ENCODE measurements at places on chromosomes 1 and 21.
A peak's percentile ranks its signal among the peaks of the same experiment; 100 is the strongest.

DNA sequence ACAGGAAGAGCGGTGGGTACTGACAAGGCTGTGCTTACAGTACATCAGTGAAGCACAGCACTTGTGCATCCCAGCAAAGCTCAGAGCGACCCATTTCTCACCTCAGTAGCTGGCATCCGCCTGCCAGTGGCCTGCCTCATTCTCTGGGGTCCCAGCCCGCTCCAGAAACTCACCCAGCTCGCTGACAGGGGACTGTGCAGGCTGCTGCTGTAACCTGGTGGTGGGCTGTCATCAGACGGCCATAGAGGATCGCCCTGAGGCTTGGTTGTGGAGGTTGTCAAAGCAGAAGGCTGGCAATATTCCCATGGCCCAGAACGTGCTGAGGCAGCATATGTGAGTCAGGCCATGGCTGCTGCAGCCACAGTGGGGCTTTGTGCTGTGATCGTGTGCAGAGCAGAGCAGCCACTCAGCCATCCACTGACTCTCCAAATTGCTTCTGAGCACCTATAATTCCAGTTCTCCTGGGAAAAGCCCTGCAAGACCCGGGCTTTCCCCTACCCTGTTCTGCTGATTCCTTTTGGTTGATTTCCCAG lies 13.6 kb upstream of the GPR137B start:
- no peak for DNase-seq

- DNase-seq: no peak
These were observed 398.1 kb downstream of the MATN1 start for GRCh38 chr1:30325085-30325935.

- no peak for DNase-seq
These were observed 69.4 kb downstream of the EVA1C start for GRCh38 chr21:32481875-32482408.

DNA sequence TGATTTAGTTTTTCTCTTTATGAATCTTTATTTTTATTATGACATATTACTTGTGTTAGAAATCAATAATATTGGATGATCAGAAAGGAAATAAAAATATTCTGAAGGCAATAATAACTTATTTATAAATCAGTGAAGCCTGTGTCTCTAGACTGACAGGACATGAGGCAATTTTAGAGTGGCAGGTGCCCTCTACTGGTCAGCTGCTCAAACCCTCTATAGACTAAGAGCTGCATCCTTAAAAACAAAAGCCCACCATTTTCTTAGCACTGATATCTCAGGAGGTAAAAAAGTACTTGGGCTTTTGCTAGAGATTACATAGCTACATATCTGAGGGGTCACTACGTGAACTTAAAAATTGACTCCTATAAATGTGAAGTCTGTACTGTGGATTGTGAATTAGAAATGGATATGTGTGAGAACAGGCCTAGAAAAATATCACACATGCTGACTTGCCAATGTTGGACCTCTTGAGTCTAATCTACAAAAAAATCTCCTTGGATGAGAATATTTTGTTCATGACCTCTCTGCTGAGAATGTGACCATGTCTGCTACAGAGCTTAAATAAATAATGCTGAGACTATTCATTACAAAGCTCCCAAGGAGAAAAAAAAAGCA lies 597.9 kb upstream of the ADAMTS5 start:
- DNase-seq: no peak

DNA sequence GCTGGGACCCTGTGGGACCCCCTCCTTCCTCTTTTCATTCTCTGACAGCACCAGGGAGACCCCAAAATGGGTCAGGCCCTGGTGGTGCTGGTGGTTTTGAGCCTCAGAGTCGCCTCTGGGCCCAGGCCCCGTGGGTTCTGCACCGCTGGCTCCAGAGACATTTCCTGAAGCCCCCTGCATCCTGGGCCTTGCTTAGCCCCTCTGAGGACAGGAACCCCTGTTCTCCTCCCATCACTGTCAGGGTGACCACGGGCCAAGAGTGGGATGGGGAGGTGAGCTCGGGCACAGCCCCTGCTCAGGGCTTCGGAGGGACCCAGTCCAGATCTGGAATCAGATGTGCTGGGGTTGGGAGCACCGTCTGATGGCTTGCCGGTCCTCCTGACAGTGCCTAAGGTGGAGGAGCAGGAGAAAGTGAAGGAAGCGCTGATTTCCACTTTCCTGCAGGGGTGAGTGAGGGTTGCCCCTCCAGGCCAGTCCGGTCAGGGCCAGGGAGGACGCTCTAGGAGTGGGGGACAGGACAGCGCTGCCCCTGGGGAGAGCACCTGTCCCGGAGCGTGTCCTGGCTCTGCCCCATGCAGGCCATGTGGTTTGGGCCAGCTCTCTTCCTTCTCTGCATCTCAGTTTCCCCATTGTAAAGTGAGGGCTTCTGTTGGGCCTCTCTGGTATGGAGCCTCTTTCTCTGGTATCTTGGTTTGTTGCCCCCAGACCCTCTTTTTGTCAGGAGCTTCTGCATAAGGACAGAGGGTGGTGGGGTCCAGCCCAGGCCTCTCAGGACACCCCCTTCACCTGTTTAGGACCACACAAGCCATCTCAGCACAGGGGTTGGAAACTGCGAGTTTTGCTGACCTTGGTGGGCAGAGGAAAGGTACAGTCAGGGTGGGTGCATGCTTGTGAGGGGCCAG lies 71.0 kb downstream of the TRIM11 start:
- no peak for DNase-seq

DNA sequence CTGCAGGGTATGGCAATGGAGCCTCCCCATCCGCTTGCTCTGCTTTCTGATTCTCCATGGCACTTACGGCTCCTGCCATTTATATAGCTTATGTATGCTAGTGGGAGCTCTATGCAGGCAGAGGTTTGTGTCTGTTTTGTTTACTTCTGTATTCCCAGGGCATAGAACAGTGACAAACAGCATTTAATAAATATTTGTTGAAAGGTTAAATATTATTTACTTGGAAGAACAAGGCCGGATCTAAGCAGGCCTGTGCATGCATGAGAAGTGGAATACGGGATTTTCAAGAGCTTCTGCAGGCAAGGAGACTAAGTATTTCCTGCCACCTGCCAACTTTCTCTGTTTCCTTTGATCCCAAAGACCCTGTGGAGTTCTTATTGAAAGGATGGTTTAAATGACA lies 90.7 kb downstream of the XCL2 start:
- DNase-seq: no peak

DNA sequence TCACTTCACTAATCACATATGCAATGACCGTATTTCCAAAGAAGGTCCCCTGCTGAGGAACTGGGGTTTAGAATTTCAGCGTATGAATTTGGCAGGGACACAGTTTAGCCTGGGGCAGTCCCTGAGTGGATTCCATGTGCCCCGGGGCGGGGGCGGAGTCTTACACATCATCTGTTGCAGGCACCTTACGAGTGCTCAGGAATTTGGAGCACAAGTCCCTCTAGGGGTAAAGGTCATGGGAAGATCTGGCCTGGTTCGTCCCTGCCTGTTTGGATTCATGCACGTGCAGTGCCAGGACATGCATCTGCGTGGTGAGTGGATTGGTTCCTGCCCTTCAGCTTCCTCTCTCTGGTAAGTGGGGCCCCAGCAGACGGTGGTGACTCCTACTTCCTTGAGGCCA lies 208.3 kb upstream of the C1orf174 start:
- DNase-seq: no peak

DNA sequence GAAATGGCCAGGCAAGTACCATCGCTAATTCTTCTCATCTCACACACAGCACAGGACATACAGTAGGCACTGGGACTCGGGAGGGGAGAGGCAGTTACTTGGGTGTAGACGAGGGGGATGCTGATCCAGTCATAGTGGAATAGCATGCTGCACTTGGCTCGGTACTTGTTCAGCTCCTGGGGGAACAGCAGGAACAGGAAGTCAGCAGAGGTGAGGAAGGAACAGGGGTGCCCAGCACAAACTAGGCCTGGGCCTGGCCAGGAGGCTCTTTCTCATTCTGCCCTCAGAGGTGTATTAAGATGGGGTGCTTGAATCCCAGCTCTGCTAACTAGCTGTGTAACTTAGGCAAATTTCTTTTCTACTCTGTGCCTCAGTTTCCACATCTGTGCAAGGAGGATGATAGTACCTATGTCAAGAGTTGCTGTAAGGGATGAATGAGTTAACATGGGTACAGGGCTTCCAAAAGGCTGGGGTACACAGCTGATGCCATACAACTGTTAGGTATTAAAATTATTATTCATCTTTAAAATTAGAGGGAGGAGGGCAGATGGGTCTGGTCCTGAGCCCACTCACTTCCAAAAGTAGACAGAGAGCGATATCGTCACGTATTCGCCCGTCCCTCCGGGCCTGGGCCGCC lies 2.4 kb downstream of the BEST4 start:
- DNase-seq: no peak

DNA sequence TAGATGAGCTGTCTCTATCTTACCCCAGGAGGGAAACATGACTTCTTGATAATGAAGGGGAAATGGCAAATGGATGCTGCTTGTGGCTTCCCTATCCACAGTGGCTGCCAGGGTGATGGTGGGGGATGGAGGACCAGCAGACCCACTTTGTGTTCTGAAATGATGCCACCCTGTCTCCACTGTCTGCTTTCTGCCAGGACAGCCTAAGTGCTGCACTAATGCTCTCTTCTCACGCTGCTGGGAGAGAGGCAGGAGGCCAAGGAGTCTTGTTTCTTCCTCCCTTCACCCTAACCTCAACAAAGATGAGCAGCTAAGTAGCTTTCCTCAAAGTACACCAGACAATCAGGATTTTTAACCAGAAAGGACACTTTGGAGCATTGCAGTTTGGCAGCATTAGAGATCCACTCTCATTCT lies 36.6 kb downstream of the XCL1 start:
- no peak for DNase-seq

- peak; percentile 36 for DNase-seq
These were observed 88.3 kb upstream of the IPO9 start for GRCh38 chr1:201740670-201741111.

- DNase-seq: no peak
These were observed 2.1 kb downstream of the C8B start for GRCh38 chr1:56963667-56964066.

GRCh38 chr1:64093941-64094340 lies 109.5 kb upstream of the UBE2U start:
- no peak for DNase-seq

GRCh38 chr1:229073251-229073650 lies 197.7 kb upstream of the RAB4A start:
- DNase-seq: no peak

- peak; percentile 83 for DNase-seq
These were observed 7.2 kb upstream of the SLX9 start for GRCh38 chr21:44932408-44933181.

GRCh38 chr1:26626994-26627393 lies 68.8 kb upstream of the ARID1A start:
- no peak for DNase-seq

GRCh38 chr1:91952187-91952586 lies 3.0 kb downstream of the BRDT start:
- no peak for DNase-seq

DNA sequence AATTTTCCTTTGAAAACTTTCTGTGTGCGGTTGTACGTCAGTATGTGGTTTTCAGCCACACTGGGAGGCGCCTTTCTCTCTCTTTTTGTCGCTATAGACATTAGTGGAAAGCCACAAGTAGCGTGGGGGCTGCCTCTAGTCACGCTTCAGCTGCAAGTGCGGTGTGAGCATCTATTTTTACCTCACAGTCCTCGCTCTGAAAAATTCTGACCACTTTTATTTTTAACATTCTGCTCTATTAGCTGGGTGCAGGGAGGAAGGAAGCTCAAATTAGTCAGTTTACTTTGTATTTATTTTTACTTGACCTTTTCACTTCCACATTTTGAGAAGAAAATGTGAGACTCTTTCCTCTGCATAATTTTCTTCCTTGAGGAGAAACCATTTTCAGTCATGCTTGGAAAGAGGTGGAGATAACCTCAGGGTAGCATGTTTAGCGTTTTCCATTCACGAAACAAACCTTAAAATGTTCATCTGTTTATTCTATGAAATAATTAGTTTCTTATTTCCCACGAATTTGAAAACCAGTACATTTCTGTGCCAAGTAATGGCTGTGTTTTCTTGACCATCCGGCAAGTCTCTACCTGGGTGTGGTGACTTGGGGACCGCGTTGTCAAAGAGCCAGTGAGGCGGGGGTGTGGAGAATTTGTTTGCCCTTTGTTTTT lies 35.6 kb downstream of the ADARB1 start:
- DNase-seq: peak; percentile 48

DNA sequence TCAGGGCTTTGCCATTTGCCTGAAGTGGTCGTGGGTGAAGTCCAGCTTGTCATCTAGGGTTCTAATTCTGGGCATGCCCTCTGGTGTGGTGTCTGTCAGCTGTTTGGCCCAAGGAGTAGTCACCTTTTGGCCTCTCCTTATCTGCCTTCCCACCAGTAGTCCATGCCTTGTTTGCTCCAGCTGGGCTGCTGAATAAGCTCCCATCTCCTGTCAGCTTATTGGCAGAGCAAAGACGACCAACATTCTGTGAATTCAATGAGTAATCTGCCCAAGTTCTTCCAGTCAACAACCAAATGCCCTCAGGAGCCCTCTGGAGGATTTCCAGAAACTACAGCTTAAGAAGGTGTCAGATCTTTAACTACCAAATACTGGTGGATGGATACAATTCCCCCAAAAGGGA lies 7.0 kb downstream of the BCAN start:
- DNase-seq: no peak

DNA sequence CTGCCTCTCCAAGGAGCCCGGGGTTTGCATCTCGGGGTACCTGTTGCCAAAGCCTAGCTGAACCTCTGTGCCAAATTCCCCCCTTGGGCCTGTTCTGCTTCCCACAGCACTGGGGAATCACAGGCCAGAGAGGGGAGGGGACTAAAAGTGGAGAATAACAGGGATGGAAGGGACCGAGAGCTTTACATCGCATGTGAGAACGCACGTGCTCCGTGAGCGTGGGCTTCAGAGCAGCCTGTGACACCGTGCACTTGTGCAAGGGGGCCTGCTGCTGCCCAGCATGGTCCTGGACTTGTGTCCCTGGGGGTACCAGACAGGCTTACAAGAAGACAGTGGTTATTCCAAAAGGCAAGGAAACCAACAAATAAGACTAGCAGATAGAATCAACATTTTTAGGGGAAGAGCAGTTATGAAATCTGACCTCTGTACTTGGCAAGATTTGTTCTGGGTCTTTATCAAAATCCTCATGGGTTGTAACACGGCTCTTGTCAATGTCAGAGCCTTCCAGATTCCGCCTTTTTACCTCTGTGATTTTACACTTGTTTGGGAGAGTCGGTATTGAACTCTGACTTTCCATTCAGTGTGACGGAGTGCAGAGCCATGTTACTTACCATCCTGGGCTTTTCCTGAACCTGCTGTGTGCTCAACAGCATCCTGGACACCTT lies 36.2 kb upstream of the TNFRSF1B start:
- DNase-seq: no peak

DNA sequence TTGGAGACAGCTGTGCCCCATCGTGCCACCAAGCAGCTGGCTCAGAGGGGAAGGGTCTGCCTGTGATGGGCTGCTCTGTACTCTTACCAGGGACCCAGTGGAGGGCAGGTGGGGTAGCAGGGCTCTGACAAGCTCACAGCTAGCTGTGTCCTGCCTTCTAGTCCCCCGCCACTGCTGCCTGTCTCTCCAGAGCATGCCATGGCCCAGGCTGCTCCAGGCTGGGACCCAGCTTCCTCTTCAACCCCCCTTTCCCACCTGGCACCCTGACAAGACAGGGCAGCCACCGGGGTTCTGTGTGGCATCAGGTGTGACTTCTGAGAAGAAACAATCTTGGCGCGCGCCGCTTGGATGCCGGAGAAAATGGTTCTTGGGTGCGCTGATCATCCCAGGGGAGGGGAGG lies 92.3 kb upstream of the ACTL8 start:
- DNase-seq: no peak

- DNase-seq: no peak
These were observed 14.4 kb downstream of the PRCC start for GRCh38 chr1:156781585-156782186.

- no peak for DNase-seq
These were observed 40.7 kb downstream of the PEX14 start for GRCh38 chr1:10515301-10515975.

GRCh38 chr1:244436336-244437085 lies 15.2 kb downstream of the ADSS2 start:
- no peak for DNase-seq
